ENCODE measurements at places on chromosomes 7 and 10. TPM values are rescaled to one million over a fixed set of nuclear protein-coding genes. Genes with fewer than 3 reads are reported as not detected.

DNA sequence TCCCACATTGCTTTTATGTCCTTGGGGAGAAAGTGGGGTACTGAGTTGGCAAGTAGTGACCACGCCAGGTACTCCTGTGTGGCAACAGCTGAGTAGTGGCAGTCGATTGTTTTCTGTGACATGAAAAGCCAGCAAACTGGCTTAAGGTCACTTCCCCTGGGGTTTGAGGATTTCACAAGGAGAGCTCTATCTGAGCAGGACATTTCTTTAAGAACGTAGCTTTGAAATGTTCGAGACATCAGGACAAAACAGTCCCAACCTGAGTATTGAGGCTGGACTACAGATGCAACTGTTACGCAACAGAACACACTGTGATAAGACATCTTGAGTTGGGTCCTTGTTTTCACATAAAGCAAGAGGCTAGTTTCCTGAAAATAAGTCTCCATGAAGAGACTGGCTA, 146.7 kb upstream of the KLF14 start:
- no peaks in the 10 kb centered on the region for H3K36me3 ChIP-seq
- DNase-seq = no peak
- no peak overlapping the region for H3K4me3 ChIP-seq
- H3K27me3 ChIP-seq = no peaks in the 10 kb centered on the region

GRCh38 chr10:52030051-52030790, 283.9 kb upstream of the DKK1 start:
- no peaks in the 10 kb centered on the region for H3K4me1 ChIP-seq
- H3K36me3 ChIP-seq = no peaks in the 10 kb centered on the region
- no peak overlapping the region for H3K27ac ChIP-seq
- no peak for DNase-seq
- H3K27me3 ChIP-seq = no peaks in the 10 kb centered on the region

Gene PAPOLB
- total RNA-seq = 29.1 TPM

Gene ZNF365
- 2.8 TPM for total RNA-seq

Gene ZNF789
- 26.2 TPM for total RNA-seq

Gene OR2A1
- total RNA-seq = 0.37 TPM
